ENCODE measurements at places on chromosomes 2 and 18.

DNA sequence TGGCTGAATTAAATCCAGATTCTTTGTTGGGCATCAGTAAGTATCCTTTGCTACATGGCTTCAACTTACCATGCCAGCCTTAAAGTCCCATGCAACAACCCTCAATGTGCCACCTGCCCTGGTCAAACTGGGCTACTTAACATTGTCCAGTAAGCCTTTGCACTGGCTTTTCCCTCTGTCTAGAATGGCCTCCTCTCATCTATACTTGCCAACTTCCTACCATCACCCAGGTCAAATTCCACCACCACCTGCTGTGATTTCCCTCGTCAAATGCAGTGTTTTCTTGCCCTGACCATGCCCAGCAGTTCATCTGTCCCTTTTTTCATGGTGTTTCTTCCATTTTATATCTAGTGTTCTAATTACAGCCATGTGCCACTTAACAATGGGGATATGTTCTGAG lies 5.7 kb downstream of the KLHL23 start:
- no peak for DNase-seq

GRCh38 chr2:50791271-50791670 lies 240.7 kb downstream of the NRXN1 start:
- DNase-seq, result no peak

GRCh38 chr2:98486374-98486981 lies 41.8 kb downstream of the INPP4A start:
- no peak for DNase-seq

DNA sequence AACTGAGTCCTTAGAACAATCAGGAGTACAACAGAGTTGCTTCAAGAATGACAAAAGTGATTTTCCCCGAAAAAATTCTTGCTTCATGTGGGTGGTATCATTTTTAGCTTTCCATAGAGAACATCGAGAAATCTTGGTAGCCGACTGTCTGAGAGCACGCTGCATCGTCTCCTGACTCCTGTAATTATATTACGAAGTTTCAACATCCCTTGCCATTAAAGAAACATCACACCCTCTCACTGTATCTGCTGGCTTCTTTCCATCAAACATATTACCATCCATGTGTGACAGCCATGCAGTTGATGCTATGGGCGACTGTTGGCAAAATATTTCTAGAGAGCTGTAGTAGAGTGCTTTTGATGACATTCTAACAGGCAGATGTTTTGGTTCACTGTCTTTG lies 311.2 kb downstream of the CMPK2 start:
- no peak for DNase-seq

DNA sequence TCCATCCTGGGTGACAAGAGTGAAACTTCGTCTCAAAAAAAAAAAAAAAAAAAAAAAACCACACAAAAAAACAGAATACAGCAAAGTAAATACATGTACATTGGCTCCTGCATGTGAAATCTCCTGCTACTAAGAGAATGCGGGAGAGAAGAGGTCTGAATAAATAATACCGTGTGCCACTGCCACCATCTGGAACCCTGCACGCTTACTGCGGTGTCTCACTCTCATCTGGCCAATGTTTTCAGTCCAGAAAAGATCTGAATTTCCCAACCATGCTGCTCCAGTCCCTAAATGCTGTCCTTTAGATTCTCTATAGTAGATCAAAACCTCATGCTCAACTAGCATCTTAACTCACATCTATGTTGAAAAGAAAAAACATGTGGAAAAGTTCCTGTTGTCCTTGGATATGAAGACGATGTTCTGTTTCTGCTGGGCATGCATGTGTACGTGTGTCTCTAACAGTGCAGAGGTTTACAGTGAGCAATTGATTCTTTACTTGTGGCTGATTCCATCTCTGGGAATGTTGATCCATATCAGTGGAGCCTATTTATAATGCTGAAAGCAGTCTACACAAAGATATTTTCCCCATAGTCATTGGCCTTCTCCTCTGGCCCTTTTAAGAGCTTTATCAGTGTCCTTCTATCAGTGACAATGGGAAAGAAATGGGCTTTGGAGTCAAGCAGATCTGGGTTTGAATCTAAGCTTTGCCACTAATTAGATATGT lies 11.9 kb downstream of the STON1 start:
- DNase-seq, result no peak

GRCh38 chr2:111239107-111239506 lies 118.4 kb downstream of the BCL2L11 start:
- DNase-seq, result no peak

- no peak for DNase-seq
Observed at GRCh38 chr2:219228041-219228910, 1.2 kb downstream of the ATG9A start.

GRCh38 chr2:234996069-234996940 lies 44.5 kb downstream of the SH3BP4 start:
- DNase-seq, result no peak

DNA sequence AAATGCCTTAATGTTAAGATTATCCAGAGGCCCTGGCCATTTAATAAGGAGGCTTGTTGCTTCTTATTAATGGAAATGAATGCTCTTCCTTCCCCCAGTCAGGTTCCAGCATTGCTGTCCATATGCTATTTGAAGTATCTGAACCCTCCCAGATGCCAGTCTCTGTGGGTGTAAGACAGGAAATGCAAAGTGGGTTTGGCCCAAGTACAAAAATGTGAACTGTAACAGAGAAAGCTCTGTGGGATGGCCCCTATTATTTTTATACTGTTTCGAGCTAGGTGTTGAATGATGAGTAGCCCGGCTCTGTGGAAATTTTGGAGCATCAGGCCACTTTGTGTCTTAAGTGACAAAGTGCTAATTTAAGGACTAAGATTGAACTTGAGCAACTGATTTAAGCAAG lies 141.0 kb downstream of the UXS1 start:
- no peak for DNase-seq

DNA sequence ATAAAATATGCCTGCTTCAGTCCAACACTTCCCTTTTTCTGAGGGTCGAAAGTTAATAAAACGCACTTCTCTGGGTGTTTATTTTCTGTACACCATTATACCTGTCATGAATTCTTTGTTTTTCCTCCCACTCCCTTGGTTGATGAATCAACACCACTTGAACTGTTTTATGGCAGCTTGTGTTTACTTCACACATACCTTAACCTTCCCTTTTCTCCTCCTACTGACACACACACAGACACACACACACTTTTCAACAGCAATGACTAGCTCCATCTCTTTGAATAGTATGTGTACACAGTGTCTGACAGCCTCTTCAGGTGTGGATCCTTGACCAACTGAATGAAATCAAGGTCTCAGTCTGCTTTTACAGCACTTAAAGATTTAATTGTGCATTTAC lies 91.3 kb downstream of the SATB2 start:
- DNase-seq, result no peak

DNA sequence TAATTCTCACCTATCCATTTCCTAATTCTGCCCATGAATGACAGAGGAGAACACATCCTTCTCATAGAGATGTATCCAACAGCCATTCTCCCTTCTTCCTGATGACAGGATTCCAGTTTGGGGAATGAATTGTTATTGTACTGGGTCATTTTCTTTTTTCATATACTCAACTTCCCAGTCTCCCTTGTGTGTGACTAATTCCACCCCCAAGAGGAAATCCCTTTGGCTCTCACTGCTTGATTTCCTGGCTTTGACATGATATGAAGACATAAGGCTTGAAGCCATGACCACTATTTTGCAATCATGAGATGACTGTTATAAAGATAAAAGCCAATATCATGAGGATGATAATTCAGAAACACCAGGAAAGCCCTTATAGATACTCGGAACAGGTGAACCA lies 384.7 kb upstream of the ACVR2A start:
- DNase-seq, result no peak

- DNase-seq, result no peak
Observed at GRCh38 chr2:127672341-127673224, 2.7 kb downstream of the LIMS2 start.

DNA sequence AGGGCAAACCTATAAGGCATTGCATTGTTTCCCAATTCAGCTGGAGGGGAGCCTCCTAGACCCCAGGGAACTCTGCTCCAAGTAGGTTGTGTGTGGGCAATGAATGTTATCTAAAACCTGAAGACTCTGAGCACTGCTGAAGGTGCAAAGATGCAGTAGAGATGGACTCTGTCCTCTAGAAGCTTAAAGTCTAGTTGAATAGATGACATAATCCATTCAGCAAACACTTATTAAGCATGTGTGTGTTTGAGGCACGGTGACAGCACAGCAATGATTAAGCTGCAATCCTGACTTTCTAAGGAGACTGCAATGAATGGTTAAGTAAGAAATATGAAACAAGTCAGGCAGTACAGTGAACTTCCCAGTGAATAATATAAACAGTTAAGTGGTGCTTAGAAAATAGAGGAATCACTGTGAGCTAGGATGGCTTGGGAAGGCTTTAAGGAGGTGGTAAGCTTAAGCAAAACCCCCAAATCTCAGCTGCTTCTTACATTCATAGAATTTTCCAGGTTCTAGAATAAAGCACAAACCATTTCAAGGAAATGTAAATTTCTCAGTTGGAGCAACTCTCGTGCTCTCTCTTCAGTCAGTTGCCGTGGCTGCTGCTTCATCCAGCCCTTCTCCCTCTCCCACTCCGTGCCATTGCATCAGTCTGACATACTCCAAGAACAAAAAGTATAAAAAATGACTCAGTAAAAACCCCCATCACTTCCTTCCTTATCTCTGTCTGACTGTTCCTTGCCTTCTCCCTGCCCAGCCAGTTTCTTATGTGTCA lies 19.1 kb downstream of the MXD1 start:
- no peak for DNase-seq

GRCh38 chr2:163626639-163627109 lies 109.1 kb downstream of the FIGN start:
- DNase-seq, result no peak

GRCh38 chr2:16179701-16180416 lies 239.5 kb downstream of the MYCN start:
- DNase-seq, result no peak

- DNase-seq, result no peak
Observed at GRCh38 chr2:3675687-3676086, 17.7 kb downstream of the ALLC start.

DNA sequence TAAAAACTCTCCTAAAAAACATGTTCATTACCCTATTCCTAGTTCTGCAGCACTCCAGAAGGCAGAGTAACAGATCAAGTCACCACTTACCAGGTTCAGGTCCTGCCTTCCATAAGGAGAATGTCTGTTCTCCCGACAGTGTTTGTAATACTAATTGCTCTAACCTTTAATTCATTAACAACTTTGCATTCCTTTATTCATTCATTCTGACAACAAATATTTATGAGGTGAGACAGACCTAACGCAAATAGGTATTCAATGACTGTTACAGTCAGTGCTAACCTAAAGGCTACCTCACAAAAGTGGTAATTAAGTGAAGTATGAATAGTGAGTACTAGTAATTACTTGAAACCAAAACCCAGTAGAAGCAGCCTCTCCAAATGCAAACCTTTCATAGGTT lies 224.0 kb downstream of the AFF3 start:
- DNase-seq, result no peak

- no peak for DNase-seq
Observed at GRCh38 chr2:51231071-51231470, 199.1 kb upstream of the NRXN1 start.

DNA sequence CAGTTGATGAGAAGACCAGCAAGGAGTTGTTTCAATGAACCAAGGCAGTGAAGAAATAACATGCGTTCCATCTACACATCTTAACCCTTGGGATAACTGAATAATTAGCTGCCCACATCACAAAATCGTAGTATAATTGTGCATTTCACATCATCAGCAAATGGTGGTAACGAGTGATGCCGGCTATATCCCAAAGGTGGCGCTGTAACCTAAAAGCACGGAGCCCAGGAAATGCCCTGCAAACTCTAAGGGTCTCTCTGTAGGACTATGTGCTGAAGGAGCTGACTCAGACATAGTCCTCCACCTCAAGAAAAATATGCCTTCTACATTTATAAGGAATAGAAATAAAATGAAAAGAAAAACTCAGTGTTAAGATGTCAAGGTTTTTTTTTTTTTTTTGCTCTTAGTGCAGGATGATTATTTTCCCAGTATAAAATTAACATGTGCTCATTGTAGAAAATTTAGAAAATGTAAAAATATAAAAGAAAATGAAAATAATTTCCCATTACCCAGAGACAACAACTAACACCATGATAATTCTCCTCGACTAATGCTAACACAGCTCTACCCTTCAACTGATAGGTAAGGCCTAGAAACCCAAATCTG lies 23.1 kb upstream of the DSG3 start:
- no peak for DNase-seq

DNA sequence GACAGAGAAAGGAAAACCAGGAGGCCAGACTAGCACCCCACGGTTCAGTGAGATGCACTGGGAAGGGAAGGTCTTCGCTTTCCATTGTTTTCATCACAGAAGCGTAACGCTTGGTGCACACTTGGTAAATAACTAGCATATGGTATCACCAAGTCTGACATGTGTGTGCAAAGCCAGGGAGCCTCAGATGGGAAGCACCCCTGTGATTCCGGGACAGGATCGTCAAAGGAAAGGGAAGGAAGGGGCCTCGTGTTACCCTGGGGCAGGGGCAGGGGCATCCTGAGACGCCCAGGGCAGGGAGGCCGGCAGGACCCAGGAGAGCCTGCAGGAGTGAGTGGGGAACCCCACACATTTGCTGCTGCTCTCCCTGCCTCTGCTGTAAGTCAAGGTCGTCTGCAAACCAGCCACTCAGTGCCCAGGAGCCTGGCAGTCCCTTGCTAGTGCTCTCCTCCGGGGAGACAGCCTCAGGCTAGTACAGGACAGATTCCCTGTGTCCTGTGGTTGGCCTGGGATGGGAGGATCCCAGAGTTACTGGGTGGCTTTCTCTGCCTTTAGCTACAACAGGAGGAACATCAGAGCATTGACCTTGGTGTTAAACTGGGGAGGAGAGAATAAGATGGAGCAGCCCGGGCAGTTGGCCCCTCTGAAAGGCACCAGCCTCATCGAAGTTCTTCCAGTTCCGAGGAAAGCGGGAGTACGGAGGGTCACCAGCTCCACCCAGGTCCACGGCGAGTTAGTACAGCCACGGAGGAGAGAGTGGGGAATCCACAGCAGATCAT lies 192.5 kb downstream of the NDUFA10 start:
- no peak for DNase-seq

DNA sequence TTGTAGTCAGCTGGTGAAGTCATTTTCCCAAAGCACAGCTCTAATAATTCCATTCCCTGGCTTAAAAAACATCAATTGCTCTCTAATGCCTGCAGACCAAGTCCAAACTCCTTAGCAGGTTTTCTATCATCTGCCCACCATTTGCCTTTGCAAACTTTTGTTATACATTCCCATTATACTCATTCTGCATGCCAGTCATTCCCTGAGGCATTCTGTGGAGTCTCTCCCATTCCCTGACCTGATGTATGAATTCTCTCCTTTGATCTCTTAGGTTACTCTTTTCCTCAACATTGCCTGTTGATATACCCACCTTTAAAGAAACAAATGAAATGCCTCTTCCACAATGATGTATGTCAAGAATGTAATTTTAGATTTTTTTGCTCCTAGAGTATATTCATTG lies 852.0 kb upstream of the FSHR start:
- DNase-seq, result no peak

DNA sequence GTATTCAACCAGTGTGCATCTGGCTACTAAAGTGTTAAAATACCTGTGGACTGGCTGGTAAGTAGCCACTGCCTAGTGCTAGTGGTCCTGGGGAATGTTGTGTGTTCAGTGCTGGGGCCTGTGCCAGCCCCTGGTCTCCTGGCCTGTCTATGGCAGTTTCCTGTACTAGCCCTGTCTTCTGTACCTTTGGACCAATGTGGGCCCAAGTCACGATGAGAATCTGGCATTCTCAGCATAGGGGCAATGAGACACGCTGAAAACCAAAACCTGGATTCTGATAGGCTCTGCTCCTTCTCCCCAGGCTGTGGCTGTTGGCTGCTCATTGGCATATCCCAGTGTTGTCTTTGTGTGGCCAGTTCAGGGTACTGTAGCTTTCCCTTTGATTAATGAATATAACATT lies 170.4 kb downstream of the PTPRM start:
- no peak for DNase-seq

- DNase-seq, result no peak
Observed at GRCh38 chr18:58541146-58541788, 87.6 kb downstream of the ALPK2 start.

Measured in stimulated activated CD8-positive, alpha-beta memory T cell treated with anti-CD3 and anti-CD28 coated beads, Interleukin-12 subunit alpha, Interleukin-12 subunit beta, amount 100 ng/mL, for 4 hours (primary cell).